ENCODE measurements at places on chromosomes 4 and X.

- no peak for DNase-seq
These were observed 33.2 kb upstream of the YTHDC1 start for GRCh38 chr4:68383115-68383514.

- DNase-seq, result peak; percentile 40
These were observed 52.7 kb downstream of the TMEM131L start for GRCh38 chr4:153518637-153519389.

- no peak for DNase-seq
These were observed 36.3 kb upstream of the PARM1 start for GRCh38 chr4:74896595-74896994.

DNA sequence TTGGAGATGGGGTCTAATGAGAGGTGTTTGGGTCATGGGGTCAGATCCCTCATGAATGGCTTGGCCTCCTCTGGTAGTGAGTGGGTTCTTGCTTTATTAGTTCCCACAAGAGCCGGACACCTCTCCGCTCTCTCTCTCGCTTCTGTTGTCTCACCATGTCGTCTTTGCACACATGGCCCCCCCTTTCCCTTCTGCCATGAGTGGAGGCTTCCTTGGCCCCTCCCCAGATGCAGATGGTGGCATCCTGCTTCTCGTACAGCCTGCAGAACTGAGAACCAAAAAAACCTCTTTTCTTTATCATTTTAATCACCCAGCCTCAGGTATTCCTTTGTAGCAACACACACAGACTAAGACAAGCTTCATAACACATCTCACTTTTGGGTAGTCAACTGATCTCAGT is 49.6 kb upstream of the SPRY1 start:
- DNase-seq, result no peak

GRCh38 chr4:176186671-176187395 is 8.6 kb downstream of the SPATA4 start:
- no peak for DNase-seq

- DNase-seq, result no peak
These were observed 11.5 kb upstream of the HDAC8 start for GRCh38 chrX:72584163-72584562.

DNA sequence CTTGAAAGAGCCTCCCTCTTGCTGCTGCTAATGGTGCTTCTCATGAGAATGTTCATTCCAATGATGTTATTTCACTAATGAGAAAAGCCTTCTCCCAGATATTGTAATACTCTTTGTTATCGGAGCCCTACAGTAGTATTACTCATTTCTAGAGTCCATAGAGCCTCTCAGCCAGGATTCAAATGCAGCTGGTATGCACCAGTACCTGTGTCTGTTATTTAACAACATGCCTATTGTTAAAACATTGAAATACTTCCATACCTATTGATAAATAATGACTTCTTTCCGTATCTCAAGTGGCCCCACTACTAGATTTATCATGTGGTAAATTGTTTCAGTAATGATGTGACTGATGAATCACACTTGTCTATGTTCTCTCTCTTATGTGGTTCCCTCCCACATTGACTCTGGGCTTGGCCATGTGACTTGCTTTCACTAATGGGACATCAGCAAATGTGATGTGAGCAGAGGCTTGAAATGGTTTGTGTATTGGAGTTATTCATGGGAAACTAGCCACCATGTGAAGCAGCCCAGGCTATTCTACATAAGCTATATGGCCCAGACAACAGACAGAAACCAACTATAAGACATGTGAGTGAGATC is 207.6 kb downstream of the THOC2 start:
- no peak for DNase-seq

Data from CD4-positive, alpha-beta T cell treated with Interleukin-21 for 1 hour (primary cell).